ENCODE measurements at places on chromosomes 5 and 9. TPM values are rescaled to one million over a fixed set of nuclear protein-coding genes. Genes with fewer than 3 reads are reported as not detected.

- no peaks in the 10 kb centered on the region for H3K27me3 ChIP-seq
- no peak for DNase-seq
- H3K4me3 ChIP-seq: no peak overlapping the region
- H3K4me1 ChIP-seq: no peaks in the 10 kb centered on the region
Observed at GRCh38 chr5:172731680-172732074, 39.3 kb downstream of the DUSP1 start.

DNA sequence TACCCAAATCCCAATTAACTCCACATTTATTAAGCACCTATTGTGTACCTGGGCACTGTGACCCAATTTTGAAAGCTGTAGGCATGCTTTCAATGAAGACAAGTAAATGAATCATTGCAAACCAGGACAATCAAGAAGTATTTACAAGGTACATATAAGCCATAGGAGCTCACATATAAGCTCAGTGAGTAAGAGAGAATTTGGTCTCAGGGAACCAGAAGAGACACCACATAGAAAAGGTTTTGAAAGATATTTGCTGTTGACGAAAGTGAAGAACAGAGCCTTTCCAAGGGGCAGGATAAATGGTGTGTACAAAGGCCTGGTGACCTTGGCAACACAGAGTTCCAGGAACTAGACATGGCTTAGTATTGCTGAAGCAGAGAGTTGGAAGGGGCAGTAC lies 187.6 kb downstream of the CD180 start:
- H3K27ac ChIP-seq: no peak overlapping the region
- no peak for DNase-seq
- no peaks in the 10 kb centered on the region for H3K4me1 ChIP-seq

DNA sequence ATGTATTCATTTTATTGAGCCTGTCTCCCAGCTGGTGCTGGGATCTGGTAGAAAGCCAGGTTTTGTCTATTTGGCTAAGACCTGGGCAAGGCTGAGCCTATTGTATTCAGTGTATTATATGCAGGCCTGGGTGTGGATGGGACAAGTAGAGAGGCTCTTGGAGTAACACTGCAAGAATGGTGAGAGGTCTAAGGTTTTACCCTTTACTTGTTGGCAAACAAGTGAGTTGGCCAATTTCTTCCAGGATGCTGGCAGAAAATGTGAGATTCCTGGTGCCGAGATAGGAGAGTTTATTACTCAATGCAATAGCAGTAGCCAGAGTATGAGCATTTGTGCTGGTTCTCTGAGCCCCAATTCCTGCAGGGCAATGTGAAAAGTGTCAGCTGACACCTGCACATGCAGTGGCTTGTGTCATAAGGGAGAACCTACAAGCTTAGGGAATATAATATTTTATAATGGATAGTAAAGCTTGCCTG lies 141.7 kb upstream of the PRLR start:
- no peak overlapping the region for H3K27ac ChIP-seq
- no peak for DNase-seq
- H3K27me3 ChIP-seq: no peaks in the 10 kb centered on the region
- no peaks in the 10 kb centered on the region for H3K36me3 ChIP-seq

GRCh38 chr5:126265917-126266316 lies 157.3 kb upstream of the GRAMD2B start:
- DNase-seq: no peak
- no peaks in the 10 kb centered on the region for H3K27me3 ChIP-seq
- no peak overlapping the region for H3K27ac ChIP-seq
- no peaks in the 10 kb centered on the region for H3K36me3 ChIP-seq

GRCh38 chr5:126675338-126675737 lies 74.6 kb downstream of the PHAX start:
- DNase-seq: no peak
- H3K27ac ChIP-seq: no peak overlapping the region

GRCh38 chr5:154606246-154606645 lies 128.2 kb upstream of the HAND1 start:
- H3K4me1 ChIP-seq: peaks cover 9% of the 10 kb centered on the region
- peaks cover 7% of the 10 kb centered on the region for H3K27me3 ChIP-seq
- H3K36me3 ChIP-seq: no peaks in the 10 kb centered on the region
- no peak for DNase-seq

DNA sequence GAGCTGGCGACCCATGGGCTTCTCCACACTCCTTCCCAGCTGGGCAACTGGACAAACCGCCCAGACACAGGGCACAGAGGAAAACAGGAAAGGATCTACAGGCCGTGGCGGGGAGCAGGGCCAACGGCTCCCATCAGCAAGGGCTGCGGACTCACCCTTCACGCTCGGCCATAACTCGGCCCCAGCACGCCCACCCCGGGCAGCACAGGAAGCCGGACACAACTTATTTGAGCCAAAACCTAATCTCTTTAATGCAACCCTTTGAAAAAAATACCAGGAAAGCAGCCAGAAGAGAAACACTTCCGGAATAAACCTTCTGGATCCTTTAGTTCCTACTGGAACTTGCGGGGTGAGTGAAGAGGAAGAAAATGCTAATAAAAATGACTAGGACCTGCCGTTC lies 59.9 kb downstream of the VAV2 start:
- H3K36me3 ChIP-seq: no peaks in the 10 kb centered on the region
- no peak overlapping the region for H3K4me3 ChIP-seq
- H3K27me3 ChIP-seq: no peaks in the 10 kb centered on the region
- peaks cover 22% of the 10 kb centered on the region for H3K4me1 ChIP-seq
- no peak overlapping the region for H3K27ac ChIP-seq

DNA sequence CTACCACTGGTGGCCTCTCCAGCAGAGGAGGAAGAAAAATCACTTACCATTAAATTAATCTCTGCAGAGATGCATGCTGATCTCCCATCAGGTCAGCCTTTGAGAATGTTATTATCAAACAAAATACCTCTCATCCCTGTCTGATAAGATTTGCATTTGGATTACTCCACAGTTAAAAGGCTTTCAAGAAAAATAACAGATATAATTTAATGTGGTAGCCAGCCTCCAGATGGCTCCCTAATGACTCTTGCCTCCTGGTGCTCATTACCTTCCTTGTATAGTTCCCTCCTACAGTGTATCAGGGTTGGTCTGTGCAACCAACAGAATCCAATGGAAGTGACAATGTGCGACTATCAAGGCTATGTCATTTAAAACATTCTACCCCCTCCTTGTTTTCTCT lies 63.6 kb upstream of the TNPO1 start:
- DNase-seq: no peak
- H3K36me3 ChIP-seq: no peaks in the 10 kb centered on the region
- H3K27ac ChIP-seq: no peak overlapping the region
- no peaks in the 10 kb centered on the region for H3K4me1 ChIP-seq

GRCh38 chr5:151592855-151593408 lies 1.8 kb upstream of the FAT2 start:
- H3K4me3 ChIP-seq: no peak overlapping the region
- DNase-seq: no peak
- no peaks in the 10 kb centered on the region for H3K27me3 ChIP-seq
- no peaks in the 10 kb centered on the region for H3K4me1 ChIP-seq
- no peaks in the 10 kb centered on the region for H3K36me3 ChIP-seq

DUSP1 gene
- total RNA-seq: 154 TPM

FXN gene
- 26.2 TPM for total RNA-seq

MAMDC2 gene
- total RNA-seq: 0.35 TPM

LHX2 gene
- 2.9 TPM for total RNA-seq

ACTBL2 gene
- total RNA-seq: not detected

Measured in right lobe of liver (tissue), 6 donors.